Activated naive CD4-positive, alpha-beta T cell treated with anti-CD3 and anti-CD28 coated beads for 36 hours (primary cell): ENCODE measurements at places on chromosomes 6 and 20. TPM values are rescaled to one million over a fixed set of nuclear protein-coding genes. Genes with fewer than 3 reads are reported as not detected.
A peak's percentile ranks its signal among the peaks of the same experiment; 100 is the strongest.

Gene HLA-DMB
- total RNA-seq: 0.76 TPM

DNA sequence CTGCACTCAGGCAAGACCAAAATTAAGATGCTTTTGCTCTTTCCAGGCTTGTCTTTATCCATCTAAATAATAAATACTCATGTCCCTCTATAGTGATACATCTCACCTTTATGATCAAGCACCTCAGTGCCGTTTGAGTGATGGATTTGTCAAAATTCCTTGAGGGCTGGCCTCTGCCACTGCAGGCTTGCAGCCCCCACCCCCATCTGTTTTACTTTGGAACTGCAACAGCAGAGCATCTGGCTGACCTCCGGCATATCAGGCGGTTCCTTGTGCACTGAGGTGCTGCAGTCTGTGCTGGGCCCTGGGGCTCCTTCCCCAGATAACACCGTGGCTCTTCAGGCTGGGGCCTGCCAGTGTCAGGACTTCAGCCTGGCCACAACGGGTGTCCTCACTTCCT lies 386.9 kb downstream of the CDH26 start:
- H3K27ac ChIP-seq: no peak overlapping the region
- no peaks in the 10 kb centered on the region for H3K36me3 ChIP-seq
- peaks cover 4% of the 10 kb centered on the region for H3K27me3 ChIP-seq
- H3K4me1 ChIP-seq: no peaks in the 10 kb centered on the region
- no peak for DNase-seq

DNA sequence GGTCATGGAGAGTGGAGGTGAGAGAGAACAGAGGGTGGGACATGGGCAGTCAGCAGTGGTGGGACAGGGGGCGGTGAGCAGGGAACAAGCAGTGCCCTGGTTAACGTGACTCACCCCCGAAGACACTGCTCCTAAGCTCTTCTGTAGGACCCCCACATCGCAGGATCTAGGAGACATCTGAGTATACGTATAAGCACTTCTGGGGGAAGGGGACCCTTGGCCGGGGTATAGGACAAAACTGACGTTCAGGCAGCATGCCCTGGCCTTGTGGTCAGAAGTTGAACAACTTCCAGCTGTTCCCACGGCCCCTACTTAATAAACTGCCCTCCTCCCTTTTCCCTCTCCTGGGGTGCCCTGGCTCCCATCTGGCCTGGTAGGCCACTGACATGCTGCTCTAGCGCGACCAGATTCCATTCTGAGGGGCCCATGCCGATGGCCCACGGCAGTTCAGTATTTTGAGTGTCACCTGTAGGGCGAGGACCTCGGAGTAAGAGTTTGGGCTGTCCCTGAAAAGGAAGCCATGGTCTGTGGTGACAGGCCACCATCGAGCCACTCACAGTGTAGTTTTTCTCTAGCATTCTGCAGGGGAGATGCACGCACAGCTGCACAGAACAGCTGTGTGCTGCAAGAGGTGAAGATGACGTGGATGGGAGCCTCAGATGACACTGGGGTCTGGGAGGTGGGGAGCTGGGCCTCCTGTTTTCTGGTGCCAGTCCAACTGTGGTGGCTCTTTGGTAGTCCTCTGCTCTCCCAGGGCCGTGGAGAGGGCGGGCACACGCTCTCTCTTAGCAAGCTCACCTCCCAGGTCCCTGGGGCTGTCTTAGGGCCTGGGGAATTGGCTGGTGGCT lies 38.4 kb downstream of the PPP1R3G start:
- H3K27me3 ChIP-seq: no peaks in the 10 kb centered on the region
- H3K27ac ChIP-seq: no peak overlapping the region

GRCh38 chr6:35477028-35477427 lies 8.8 kb downstream of the RPL10A start:
- DNase-seq: no peak
- H3K27ac ChIP-seq: no peak overlapping the region
- no peak overlapping the region for H3K4me3 ChIP-seq

GRCh38 chr20:35091816-35092523 lies 637 bp downstream of the TRPC4AP start:
- DNase-seq: peak; percentile 28
- H3K4me3 ChIP-seq: peak overlapping the region; percentile 89
- no peaks in the 10 kb centered on the region for H3K27me3 ChIP-seq
- peaks cover 20% of the 10 kb centered on the region for H3K36me3 ChIP-seq
- peaks cover 64% of the 10 kb centered on the region for H3K4me1 ChIP-seq

GRCh38 chr6:163414946-163415619 lies 565 bp downstream of the QKI start:
- H3K27ac ChIP-seq: peak overlapping the region; percentile 84
- peaks cover 34% of the 10 kb centered on the region for H3K4me1 ChIP-seq
- no peaks in the 10 kb centered on the region for H3K27me3 ChIP-seq
